ENCODE measurements at places on chromosomes 2 and 18. TPM values are rescaled to one million over a fixed set of nuclear protein-coding genes. Genes with fewer than 3 reads are reported as not detected.

The SERPINB10 gene
- total RNA-seq = not detected

- DNase-seq = no peak
These were observed 66.0 kb upstream of the ST3GAL5 start for GRCh38 chr2:85954590-85955458.

The KIAA2012 gene
- total RNA-seq = not detected

GRCh38 chr2:96400049-96401000 lies 64.8 kb downstream of the NCAPH start:
- no peak for DNase-seq

- DNase-seq = no peak
These were observed 20.3 kb downstream of the CFAP210 start for GRCh38 chr2:169673921-169674320.

GRCh38 chr2:222430071-222430470 lies 5.7 kb downstream of the SGPP2 start:
- DNase-seq = no peak

GRCh38 chr2:210540900-210541289 lies 15.5 kb upstream of the CPS1 start:
- no peak for DNase-seq

GRCh38 chr2:100321179-100321865 lies 979 bp downstream of the LONRF2 start:
- no peak for DNase-seq

The LINC00305 gene
- not detected for total RNA-seq

The NT5DC4 gene
- total RNA-seq = not detected

The ITGB6 gene
- total RNA-seq = not detected

DNA sequence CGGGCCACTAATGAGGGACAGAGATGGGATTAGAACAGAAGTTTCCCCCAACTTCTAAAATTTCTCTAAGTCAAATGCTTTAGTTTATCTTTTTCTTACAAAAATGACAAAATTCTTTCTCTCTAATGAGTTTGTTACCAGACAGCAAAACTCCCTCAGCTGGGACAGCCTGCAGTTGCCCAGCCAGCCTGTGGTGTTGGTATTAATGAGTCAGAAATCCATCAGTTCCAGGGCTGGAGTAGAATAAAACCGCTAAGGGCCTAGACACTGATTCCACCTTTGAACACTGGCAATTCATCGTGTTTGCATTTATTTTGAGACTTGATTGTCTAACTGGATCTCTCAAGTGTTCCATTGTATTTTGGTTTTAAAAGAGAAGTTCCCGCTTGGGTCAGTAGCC lies 38.3 kb upstream of the SMAD2 start:
- DNase-seq = no peak

DNA sequence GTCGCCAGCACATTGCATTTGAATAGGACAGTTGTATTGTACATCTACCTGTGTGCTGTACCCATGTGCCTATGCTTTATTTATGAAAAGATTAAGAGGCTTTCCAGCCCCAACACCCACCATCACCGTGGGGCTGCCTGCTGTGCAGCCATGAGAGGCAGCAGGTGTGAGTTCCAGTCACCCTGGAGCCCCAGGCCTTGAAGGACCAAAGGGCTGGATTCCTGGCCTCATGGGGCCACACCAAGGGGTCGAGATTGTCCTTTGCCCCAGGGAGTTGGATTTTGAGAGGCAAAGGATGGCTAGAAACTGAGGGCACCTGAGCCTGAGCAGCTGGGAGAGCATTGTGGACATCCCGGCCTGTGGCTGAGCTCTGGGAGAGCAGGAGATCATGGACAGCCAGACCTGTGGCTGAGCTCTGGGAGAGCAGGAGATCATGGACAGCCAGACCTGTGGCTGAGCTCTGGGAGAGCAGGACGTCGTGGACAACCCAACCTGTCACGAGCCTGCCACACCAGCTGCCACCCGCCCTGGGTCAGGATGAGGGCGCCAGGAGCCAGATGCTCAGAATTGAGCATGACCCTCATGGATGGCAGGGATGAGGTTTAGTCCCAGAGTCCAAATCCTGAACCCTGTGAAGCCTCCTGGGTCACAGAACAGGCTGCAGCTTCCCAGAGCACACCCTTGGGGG lies 182.5 kb upstream of the RAB6C start:
- DNase-seq = no peak

The CUL3 gene
- 102 TPM for total RNA-seq

- DNase-seq = no peak
These were observed 120.1 kb downstream of the KCNF1 start for GRCh38 chr2:11031876-11032275.

GRCh38 chr2:121545257-121545656 lies 14.6 kb downstream of the RNU4ATAC start:
- DNase-seq = no peak

DNA sequence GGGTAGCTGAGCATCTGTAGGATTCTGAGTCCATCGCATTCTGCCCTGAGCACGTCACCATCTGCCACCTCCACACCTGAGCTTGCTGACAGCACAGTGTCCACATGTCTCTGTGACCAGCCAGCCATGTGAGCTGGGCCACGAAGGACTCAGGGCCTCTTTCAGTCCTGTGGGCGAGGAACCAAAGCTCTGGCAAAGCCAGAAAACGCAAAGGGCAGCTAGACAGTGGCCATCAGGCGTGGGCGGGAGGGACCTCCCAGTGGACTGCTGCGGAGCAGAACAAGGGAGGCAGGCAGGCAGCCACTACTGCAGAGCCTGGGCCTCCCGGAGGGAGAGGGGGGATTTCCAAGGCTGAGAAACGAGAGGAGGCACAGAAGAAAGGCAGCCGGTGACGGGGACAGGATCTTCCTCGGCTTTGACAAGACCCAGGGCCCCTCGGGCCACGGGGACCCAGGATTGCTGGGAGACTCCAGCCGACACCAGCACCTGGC lies 274.6 kb upstream of the SALL3 start:
- no peak for DNase-seq

DNA sequence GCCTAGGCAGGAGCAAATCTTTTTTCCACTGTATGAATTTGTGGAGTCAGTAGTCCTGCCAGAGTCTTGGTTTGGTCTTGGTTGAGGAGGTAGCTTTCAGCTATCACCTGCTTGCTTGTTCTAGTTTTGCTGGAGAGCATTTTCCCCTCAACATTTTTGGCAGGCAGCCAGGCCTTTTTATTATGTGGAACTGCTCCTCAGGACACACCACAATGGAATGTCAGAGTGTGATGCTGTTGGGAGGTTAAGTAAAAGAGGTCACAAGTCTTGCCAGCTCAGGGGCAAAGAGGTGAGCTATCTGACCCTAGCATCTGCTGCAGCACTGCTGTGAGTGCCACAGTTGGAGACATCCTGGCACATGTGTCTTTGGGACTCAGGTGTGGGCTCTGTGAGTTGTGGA lies 258.0 kb downstream of the CNTNAP5 start:
- no peak for DNase-seq

The TEX44 gene
- not detected for total RNA-seq

DNA sequence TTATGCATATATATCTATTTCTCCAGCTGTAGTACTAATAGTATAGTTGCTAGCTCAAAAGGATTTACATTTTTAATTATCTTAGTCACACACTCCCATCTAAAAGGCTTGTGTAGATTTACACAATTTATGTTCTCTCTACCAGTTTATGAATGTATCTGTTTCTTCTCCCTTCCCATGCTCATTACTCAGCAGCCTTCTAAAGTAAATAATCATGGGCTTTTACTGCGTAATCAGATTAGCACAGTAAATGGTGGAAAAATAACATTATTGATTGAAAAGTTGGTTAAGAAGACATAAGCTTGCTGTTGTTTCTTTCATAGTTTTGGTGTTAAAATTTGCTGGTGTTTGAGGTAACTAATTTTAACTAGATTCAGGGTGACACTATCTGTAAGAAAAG lies 81.8 kb downstream of the PTPN4 start:
- no peak for DNase-seq

DNA sequence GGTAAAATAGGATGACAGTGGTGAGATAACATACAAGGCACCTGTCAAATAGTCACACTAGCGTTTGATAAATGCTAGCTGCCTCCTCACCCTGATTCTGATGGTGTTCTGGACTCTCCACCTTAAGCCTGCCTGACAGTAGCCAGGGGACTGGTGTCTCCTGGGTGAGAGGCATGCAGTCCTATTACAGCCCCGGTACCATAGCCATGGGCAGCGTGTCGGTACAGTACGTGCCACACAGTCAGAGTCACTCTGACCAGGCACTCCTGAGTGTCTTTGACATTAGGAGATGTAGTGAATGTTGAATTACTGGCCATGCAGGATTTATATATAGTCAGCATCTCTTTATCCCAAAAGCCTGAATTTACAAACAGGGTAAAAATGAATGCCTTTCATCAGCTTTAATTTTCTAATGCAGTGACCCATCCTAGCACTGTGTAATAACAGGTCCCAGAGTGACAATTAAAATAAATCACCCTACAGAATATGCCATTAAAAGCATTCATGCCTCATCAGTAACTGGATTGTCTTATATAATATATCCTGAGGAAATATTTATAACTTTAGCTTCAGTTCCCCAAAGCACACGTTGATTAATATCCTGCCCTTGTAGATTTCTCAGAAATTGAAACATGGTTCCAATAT lies 760.3 kb upstream of the SOX11 start:
- no peak for DNase-seq

- DNase-seq = no peak
These were observed 54.5 kb upstream of the IKZF2 start for GRCh38 chr2:213205944-213206343.

The TMEM17 gene
- not detected for total RNA-seq
